ENCODE measurements at places on chromosomes 2 and 18.
A peak's percentile ranks its signal among the peaks of the same experiment; 100 is the strongest.

DNA sequence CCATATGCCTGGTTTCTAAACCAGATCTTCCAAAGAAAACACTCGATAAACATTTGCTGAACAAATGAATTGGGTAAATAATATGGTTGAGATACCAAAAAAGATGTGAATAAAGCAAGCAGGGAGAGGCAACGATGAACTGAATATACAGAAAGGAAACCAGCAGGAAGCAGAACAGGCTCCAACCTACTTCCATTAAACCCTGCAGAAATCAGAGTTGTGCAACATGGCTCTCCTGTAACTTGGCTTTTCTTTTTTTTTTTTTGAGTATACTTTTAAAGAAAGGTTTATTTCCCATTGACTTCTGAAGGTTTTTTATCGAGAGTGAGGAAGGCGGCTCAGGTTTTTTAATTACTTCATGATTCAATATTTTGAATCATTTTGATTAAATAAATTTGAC lies 23.5 kb downstream of the ITSN2 start:
- no peak for DNase-seq

DNA sequence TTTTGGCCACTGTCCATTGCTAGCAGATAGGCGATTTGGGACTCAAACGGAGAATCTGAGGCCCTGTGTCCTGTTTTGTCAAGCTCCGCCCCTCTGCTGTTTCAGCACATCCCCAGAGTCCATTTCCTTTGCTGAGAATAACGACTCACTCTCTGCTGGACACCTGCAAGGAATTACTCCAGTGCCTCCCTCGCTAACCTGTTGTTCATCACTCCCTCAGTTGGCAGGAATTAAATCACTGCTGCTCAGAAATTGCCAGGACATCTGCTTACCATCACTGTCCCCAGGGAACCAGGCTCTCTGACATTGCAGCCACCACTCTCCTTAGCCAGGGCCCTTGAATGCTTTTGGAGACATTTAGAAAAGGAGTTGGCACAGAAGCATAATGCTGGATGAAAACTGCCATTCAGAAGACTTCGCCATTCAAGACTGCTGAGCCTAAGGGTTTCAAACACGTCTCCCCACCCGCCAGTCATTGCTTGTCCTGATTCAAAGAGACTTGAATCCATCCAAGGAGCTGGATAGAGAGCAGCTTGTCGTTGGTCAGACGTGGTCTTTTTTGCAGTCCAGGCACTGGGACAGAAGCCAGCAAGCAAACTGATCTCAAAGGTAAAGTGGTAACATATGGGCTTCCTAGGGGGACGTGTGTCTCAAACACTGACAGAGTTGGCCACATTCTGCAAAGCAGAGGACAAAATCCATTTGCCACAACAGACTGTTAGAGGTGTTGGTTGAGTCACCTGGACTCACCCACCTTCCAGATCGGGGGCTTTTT lies 155.3 kb downstream of the UXS1 start:
- DNase-seq: no peak

GRCh38 chr2:85732467-85733120 lies 21.2 kb upstream of the ATOH8 start:
- no peak for DNase-seq

- no peak for DNase-seq
Observed at GRCh38 chr2:218368621-218369153, 12.0 kb downstream of the CATIP start.

DNA sequence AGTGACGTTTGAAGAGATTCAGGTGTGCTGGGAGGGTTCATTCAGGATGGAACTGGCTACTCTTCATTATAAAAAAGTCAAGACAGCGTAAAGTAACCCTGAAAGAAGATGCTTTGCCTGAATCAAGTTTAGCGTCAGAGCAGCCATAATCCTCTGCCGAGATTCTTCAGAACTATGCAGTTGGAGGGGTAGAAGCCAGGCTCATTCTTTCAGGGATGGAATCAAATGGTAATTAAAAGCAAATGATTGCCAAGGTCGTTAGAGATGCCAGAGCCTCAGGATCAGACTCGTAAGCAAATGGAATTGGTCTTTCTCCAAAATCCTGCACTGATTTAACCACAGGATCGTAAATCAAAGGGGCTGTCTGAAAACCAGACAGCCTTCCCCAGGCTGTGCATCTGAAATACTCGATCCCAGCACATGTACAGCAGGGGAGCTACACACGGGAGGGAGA lies 21.9 kb downstream of the APCDD1 start:
- DNase-seq: peak; percentile 8

DNA sequence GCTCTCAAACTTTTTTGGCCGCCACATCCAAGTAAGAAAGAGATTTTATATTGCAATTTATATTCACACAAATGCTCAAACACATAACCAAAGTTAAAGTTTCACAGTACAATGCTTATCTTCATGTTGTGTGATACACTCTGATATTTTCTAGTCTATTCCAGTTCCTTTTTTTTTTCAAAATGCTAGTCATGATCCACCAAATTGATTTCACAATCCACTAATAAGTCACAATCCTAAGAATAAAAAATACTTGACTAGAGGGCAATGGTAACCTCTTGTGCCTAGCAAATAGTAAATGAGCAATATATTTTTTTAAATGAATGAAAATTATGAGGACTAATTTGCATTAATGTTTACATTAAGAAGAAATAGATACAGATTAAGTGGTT lies 5.8 kb upstream of the PTPN4 start:
- DNase-seq: no peak

DNA sequence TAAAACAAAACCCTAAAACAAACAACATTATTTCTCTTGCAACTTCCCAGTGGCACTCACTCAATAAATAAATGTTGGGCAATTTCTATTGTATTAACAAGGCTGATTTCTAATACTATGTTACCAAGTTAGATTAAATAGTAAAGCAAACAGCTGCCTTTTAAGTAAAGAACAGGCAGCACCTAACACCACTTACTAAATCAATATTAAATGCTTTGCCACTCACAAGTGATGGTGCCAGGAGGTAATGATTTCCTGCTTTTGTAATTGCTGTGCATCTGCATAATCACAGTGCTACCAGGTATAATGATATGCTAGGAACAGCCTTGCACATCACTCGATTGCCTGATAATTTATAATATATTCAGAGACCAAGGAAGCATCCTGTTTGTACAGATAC lies 276.5 kb downstream of the NBAS start:
- no peak for DNase-seq

DNA sequence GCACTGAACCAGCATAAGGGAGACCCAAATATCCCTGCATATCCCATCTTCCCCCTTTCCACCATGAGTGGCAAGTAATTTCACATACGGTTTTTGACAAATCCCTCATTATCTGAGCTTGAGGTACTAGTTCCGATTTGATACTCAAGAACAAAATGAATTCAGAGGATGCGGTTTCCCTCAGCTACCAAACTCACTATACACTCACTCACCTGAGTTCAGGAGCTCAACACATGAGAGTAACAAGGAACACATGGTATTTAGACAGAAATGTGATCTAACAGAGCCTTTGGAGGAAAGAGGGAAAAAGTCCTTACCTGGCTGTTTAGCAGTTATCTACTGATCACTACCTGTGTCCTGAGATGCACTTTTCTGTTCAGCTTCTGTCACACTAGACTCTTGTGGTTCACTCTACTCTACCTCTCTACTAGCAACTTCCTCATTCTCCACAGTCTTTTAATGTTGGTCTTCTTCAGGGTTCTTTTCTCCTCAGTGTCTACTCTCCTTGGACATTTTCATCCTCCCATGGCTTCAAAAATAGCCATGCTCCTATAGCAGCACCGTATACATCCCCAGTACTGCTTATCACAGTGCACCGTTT lies 25.1 kb downstream of the ASXL2 start:
- DNase-seq: no peak

- DNase-seq: no peak
Observed at GRCh38 chr2:136215449-136215848, 97.5 kb upstream of the CXCR4 start.

DNA sequence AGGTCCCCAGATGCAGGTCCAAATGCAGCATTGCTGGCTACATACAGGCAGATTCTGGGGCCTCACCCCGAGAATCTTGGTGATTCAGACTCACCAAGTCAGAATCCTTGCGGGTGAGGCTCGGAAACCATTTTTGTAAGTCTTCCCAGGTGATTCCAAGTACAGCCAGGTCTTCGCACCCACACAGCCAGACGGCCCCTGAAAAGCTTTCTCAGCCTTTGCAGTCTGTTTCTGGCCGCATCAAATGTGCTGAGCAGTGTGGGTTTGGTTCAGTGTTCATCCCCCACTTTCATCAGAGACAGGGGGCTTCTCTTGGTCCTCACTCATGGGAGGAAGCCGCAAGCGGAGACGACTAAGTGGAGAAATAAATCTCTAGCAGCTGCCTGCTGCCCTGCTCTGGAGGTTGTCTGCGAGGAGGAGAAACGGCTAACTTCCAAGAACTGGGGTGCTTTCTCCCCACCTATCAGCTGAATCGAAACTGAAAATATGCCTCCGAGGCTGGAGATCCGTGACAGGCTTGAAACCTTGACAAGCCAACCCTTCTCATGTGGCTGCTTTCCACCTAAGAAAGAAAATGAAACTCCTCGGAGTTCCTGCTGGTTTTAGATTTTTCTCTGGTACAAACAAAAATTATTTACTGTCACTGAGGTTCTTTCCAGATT lies 8.9 kb upstream of the TMEM185B start:
- DNase-seq: no peak

DNA sequence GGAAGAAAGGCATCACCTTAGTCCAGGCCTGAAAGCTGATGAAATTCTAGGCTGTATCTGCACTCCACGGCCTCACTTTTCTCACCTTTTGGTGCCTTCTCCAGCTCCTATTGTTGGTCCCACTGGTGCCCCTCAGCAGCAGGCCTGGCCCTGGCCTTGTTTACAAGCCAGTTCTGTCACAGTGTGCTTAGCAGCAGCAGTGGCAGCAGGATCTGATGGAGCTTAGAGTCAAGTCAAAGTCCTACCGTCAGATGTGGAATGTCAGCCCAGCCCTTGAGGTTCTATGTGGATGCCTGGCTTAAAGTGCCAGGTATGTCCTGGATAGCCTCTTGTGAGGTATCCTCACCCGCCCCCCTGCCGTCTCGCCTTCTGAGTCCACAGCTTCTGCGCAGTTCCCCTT lies 281.3 kb downstream of the SUCLG1 start:
- no peak for DNase-seq

GRCh38 chr18:49499046-49499637 lies 12.1 kb upstream of the C18orf32 start:
- no peak for DNase-seq

- no peak for DNase-seq
Observed at GRCh38 chr2:68311033-68311432, 8.7 kb downstream of the CNRIP1 start.

DNA sequence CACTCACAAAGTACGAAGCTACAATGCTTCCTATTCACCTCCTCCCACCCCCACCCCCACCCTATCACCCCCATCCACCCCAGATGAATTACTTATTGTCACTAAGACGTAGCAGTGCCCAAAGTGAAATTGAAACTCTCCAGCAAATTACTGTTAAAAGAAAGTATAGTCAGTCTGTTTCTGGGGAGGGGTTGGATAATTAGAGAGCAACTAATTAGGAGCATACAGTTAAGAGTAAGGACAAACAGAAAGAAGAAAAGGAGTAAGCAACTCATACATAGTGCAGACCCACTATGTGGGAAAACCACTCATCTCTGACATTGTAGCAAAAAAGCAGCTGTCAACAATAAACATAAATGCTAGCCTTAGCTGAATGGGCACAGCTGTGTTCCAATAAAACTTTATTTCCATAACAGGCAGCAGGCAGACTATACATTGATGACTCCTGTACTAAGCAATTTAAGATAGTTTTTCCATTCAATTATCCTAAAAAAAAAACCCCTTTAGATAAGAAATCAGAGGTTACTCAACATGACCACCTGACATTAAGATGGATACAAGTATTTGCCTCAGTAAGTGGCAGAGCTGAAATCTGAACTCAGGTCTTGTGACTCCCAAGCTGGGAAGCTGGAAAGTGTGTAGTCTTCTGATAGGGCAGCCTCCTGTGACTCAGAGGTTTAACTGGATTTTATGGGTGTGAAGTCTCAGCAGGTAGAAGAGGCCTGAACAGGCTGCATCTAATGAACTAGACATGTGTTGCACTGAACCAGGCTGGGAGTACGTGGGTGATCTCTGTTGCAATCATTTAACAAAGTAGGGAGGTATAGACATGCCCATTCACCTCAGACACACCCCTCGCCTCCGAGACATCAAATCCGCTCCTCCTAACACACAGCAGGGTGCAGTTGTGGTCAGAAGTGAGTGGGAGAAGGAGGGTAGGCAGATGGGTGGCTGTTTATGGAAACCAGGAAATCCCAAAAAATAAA lies 171.8 kb upstream of the KLF7 start:
- peak; percentile 100 for DNase-seq

GRCh38 chr2:232551250-232551638 lies 755 bp downstream of the EIF4E2 start:
- DNase-seq: no peak

DNA sequence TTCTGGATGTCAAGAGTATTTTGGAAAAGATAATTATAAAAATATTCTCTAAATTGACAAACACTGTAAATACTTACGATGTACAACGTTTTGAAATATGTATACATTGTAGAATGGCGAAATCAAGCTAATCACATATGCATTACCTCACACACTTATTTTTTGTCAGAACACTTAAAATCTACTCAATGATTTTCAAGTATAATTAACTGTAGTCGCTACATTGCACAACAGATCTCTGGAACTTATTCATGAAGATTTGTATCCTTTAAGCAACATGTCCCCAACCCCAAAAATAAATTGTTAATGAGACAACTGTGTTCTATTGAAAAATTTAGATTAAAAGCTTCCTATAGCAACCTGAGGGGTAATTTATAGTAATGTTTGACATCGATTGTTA lies 59.8 kb downstream of the C2orf74 start:
- DNase-seq: no peak

GRCh38 chr18:13514558-13514957 lies 211.8 kb downstream of the FAM210A start:
- no peak for DNase-seq

- DNase-seq: peak; percentile 64
Observed at GRCh38 chr2:66389651-66390131, 45.2 kb upstream of the MEIS1 start.

DNA sequence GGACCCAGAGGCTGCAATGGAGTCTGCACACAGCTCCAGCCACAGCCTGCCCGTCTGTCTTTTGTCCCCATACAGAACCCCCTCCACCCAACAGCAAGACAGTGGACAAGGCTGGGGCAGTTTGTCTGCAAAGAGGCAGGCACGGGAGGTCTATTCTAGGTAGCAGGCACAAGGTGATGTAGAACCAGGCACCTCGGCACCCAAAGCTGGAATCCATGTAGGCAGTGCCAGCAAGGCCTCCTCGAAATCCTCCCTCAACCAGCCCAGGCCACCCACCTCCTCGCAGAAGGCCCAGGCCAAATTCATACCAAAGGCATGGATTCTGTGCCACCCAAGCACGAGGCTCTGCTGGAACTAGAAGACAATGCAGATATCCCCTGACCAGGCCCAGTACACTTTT lies 179.2 kb downstream of the TNS1 start:
- no peak for DNase-seq

- DNase-seq: no peak
Observed at GRCh38 chr18:9989481-9989880, 75.7 kb downstream of the VAPA start.

GRCh38 chr2:233267516-233268245 lies 16.2 kb downstream of the ATG16L1 start:
- no peak for DNase-seq

- no peak for DNase-seq
Observed at GRCh38 chr2:168450171-168450570, 5.9 kb upstream of the CERS6 start.
